ENCODE measurements at places on chromosomes 3 and 15.

DNA sequence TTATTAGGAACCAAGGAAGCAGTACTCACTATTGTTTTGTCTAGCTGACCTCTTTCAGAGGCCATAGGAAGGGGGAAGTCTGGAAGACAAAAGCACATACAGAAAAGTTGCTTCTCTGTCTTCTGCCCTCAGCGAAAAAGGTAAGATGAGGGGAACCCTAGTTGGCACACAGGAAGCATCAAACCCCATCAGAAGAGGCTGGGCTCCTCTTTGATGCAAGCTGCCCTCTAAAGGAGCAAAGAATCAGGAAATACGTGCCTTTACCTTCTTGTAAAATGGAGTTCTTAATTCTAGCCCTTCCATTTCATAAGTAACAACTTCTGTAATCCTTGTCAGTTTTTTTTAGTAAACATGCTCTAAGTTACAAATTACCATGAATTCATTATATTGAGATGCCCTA lies 12.5 kb downstream of the SPINK8 start:
- no peak for DNase-seq

DNA sequence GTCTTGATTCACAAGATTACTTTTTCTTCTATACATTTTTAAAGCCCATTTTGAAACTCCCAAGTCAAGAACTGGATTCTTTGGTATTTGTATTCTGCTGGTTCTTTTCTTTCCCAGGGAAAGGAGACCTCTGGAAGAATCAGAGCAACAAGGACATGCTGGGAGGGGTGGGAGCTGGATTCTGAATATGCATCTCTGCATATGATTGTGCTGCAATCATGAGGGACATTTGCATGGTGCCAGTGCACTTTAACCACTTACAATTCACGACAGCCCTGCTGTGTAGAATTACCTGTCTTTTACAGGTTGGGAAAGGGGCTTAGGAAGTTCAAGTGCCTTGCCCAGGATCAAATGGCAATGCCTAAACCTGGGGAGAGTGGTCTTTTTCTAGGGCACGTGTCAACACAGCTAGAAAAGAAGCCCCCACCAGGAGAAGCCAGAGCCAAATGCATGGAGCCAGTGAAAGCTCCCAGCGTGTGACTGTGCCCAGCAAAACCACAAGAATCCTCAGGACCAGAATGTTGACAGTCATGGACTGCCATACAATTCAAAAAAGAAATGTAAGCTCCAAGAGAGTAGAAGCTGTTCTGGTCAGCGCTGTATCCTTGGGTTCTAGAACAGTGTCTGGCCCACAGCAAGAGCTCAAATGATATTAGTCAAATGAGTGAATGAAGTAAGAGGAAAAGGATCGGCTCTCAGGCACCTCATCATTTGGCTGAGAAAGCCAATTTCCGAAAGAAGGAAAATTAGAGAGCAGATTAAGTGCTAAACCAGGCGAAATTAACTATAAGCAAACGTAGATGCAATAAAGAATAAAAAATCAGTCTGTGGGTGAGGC lies 84.5 kb upstream of the MEF2A start:
- no peak for DNase-seq

- DNase-seq: no peak
Measured at GRCh38 chr15:81388436-81388770, 14.4 kb upstream of the TMC3 start.

- DNase-seq: no peak
Measured at GRCh38 chr3:104635872-104636580, 730.7 kb upstream of the ALCAM start.

GRCh38 chr3:152021951-152022461 lies 148.6 kb downstream of the SUCNR1 start:
- no peak for DNase-seq

DNA sequence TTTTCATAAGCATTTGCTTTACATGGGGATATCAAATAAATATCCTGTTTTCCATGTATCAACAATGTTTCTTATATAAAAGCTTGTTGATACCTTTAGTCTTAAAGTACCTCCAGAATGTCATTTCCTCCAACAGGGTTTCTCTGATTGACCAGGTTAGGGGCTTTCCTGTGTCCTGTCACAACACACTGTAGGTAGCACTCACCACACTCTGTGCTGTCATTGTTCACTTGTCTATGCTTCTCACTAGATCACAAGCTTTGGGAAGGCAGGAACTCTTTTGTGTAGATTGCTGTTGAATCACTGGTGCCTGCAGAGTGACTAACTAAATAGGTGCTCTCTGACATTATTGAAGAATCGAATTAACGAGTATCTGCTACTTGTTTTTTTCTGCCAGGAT lies 49.8 kb downstream of the USP50 start:
- DNase-seq: no peak

GRCh38 chr3:189172668-189173419 lies 1.1 kb downstream of the TPRG1 start:
- DNase-seq: no peak

GRCh38 chr15:60993008-60993407 lies 236.1 kb downstream of the RORA start:
- no peak for DNase-seq

GRCh38 chr3:141426404-141427034 lies 58.2 kb downstream of the ZBTB38 start:
- DNase-seq: no peak

- DNase-seq: no peak
Measured at GRCh38 chr15:81783076-81783475, 262.7 kb downstream of the MEX3B start.

- DNase-seq: no peak
Measured at GRCh38 chr3:135084976-135085375, 289.9 kb downstream of the EPHB1 start.

GRCh38 chr15:72785432-72785831 lies 1.9 kb upstream of the ADPGK start:
- DNase-seq: no peak

DNA sequence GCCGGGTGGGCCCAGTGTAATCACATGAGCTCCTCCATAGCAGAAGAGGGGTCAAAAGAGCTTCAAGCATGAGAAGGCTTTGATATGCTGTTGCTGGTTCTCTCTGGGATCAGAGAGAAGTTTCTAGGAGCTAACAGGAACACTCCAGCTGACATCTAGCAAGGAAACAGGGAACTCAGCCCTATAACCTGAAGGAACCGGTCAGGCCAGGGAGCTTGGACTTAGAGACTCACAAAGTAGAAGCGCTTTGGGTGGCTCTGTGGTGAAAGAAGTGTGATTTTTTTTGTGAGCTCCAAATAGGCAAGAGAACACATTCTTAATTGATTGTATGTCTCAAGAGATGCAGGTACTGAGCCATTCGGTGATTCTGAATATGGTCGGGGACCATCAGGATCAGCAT lies 26.2 kb upstream of the EPHB1 start:
- no peak for DNase-seq

GRCh38 chr3:19749448-19750017 lies 184.5 kb downstream of the EFHB start:
- DNase-seq: no peak
